Myocyte (in vitro differentiated cells): ENCODE measurements at places on chromosomes 13 and 19. TPM values are rescaled to one million over a fixed set of nuclear protein-coding genes. Genes with fewer than 3 reads are reported as not detected.
A peak's percentile ranks its signal among the peaks of the same experiment; 100 is the strongest.

Gene ZNF837
- 5.5 and 5.8 TPM in 2 replicates for total RNA-seq

Gene CABP5
- not detected in 2 replicates for total RNA-seq

DNA sequence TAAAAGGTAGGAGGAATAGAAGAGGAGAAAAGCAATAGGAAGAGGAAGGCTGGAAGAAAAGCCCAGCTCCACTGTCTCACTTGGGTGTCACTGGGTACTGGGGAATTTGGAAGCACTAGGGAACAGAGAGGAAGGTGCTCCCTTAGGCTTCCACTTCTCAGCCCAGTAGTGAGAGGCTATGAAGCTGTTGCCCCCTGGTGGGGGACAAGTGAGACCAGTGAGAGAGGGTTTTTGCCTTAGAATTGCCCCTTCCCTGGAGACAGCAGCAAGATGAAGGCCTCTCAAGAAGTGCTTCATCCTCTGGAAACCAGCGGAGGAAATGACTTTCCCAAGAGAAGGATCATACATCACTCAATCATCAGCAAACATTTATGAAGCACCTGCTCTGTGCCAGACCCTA lies 4.7 kb upstream of the ZNF606 start:
- no peak for DNase-seq

- no peak for DNase-seq
Measured at GRCh38 chr19:55258476-55258827, 365 bp downstream of the PPP6R1 start.

GRCh38 chr19:6593651-6594416 lies 2.9 kb upstream of the CD70 start:
- no peak for DNase-seq

GRCh38 chr19:4007836-4008539 lies 452 bp downstream of the PIAS4 start:
- peak; percentile 12 for DNase-seq

DNA sequence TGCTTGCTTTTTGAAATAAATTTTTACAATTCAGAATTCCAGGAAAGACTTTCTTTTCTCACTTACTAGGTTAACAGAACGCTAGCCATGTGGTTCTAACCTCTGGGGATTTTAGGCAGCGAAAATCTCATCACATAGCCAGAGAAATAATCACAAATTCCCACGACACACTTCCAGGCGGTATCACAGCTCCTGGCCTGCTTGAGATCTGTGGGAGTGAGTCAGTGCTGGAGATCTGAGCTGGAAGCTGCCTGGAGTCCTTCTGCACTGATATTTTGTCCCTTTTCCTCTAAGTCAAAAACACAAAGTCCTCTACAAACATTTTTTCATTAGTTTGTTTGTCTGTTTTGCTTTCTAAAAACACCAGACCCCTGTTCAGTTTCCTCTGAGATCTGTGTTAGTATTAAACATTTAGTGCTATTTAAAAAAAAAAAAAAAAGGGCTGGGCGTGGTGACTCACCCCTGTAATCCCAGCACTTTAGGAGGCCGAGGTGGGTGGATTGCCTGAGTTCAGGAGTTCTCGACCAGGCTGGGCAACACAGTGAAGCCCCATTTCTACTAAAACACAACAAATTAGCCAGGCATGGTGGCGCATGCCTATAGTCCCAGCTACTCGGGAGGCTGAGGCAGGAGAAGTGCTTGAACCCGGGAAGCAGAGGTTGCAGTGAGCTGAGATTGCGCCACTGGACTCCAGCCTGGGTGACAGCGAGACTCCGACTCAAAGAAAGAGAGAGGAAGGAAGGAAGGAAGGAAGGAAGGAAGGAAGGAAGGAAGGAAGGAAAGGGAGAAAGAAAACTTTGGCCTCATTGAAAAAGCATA lies 12.2 kb upstream of the UBE2L5 start:
- peak; percentile 61 for DNase-seq
